Gastroesophageal sphincter (tissue), 4 donors: ENCODE measurements at places on chromosomes 7 and 10. TPM values are rescaled to one million over a fixed set of nuclear protein-coding genes. Genes with fewer than 3 reads are reported as not detected.

Gene AOC1
- total RNA-seq: 0.69 TPM

- no peak for ATAC-seq
Observed at GRCh38 chr7:9718071-9718661, 1255.5 kb upstream of the PHF14 start.

DNA sequence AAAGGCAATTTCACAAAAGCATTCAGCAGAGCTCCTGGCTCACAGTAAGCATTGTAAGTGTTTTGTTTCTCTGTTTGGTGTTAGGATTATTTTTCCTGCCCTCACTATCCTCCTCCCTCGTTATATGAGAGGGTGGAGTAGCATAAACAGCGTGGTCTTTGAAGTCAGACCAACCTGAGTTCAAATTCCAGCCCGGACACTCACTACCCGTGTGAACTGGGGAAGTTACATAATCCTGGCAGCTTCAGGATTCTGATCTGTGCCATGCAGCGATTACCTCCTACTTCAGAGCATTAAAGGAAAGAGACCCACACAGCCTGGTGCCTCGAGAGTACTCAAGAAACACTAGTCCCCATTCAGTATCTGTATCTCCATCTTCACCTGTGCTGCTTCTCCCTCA lies 386.5 kb downstream of the INHBA start:
- ATAC-seq: no peak

Gene CFAP70
- 1.2 TPM for total RNA-seq

DNA sequence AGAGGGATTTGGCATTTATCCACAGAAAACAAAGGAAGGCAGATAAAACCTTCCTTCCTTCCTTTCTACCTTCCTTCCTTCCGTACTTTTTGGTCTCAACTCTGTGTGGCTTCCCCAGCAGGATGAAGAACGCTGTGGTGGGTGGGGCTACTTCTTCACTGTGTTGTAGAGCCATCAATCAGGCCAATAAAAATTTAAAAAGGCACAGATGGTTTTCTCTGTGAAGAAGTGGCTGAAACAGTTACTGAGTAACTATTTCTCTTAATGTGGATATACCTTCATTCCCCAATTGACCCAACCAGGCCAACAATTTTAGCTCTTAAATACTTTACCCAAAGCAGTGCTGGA lies 75.8 kb downstream of the ZNF92 start:
- no peak for ATAC-seq

Gene AKR1E2
- total RNA-seq: 15.9 TPM

DNA sequence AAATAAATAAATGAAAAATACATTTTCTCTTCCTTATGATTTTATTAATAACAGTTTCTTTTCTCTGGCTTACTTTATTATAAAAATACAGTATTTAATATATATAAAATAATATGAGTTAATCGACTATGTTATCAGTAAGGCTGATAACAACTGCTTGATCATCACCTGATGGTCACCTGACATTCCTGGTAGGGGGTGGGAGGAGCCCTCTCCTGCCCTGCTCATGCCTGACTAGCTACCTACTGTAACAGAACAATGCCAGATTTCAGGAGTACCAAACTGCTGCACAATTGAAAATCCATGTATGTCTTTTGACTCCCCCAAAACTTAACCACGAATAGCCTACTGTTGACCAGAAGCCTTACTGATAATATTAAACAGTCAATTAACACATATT lies 1.3 kb upstream of the APBB1IP start:
- no peak for ATAC-seq

DNA sequence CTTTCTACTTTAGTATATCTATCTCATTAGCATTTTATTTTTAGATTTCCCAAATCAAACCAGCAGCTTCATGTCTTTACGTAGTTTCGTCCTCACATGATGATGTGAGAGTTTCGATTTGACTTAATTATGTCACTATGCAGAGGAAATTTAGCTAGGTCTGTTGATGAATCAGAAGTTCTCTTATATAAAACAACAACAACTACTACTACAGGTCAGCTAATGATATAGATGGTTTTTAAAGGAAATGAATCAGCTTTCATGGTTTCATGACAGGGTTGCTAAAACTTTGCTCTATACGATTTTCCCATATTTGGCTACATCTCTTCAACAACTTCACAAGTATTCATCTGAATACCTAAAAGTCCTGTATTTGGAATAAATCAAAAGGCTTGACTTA lies 28.6 kb downstream of the JAZF1 start:
- no peak for ATAC-seq

DNA sequence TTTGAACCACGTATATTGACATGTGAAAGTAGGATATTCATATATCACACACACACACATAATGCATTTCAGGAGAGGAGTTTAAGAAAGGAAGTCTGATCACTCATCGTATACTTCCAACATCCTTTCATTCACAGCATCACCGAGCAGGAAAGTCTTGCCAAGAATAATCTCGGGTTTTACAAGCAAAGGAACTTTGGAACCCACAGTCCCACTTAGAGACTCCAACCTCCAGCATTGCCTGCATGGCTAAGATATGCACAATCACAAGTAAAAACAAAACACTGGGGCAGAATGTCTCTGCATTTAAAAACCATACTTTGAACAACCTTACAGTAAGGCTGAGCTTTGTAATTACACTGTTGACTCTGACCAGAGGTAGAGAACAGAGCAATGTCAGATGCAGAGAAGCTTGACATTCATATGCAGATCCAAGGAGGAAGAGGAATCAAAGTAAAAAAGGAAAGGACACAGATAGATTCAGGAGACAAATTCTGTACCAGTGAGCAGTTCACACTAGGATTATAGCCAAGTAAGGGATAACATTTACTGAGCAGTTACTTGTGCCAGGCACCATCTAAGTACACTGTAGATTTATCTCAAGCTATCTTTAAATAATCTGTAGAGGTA lies 14.8 kb downstream of the THSD7A start:
- ATAC-seq: no peak

Gene SDK1
- 6.1 TPM for total RNA-seq

Gene CFTR
- total RNA-seq: not detected

Gene LRRD1
- total RNA-seq: 0.23 TPM

Gene MSMB
- not detected for total RNA-seq

DNA sequence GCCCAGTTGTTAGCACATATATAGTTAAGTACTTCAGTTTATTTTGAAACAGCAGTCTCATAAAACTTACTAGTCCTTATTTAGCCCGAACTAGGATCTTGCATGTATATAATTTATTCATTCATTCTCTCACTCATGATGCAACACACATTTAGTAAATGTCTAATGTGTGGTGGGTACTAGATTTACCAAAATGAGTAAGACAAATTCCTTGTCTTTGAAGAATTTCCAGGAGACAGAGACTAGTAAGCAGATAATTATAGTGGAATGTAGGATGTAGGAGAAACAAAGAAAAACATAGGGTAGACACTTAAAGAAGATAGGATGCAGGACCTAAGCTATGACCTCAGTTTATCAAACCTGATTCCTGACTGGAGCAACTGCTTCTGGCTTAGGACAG lies 120.2 kb upstream of the AMPH start:
- ATAC-seq: no peak

DNA sequence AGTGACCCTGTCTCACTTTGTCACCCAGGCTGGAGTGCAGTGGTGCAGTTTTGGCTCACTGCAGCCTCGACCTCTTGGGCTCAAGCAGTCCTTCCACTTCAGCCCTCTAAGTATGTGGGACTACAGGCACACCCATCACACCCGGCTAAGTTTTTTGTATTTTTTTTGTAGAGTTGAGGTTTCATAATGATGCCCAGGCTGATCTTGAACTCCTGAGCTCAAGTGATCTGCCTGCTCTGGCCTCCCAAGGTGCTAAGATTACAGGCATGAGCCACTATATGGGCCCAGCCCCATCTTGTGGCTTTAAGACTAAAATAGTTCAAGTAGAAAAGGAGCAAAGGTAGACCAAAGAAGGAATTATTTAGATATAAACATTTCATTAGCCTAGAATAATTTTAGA lies 65.5 kb downstream of the MLLT10 start:
- ATAC-seq: no peak

DNA sequence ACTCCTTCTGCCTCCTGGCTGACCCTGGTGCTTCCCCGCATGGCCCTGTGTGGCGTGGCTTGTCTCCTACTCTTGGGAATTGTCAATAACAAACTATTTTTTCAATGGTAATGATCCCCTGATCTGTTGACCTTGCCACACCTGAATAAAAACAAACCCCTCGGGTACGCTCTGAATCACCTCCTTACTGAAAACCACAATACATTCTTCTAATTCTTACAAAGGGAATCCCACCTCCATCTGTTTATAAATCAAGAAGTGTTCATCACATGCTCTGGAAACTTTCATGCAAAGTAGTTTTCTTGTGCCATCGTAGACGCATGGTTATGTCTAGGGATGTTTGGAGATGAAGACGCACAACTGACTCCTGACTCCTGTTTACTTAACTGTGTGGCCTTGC lies 245.8 kb downstream of the FRMD4A start:
- no peak for ATAC-seq

Gene FOXP2
- total RNA-seq: 43.3 TPM

- ATAC-seq: no peak
Observed at GRCh38 chr7:135326636-135327280, 93.1 kb downstream of the STRA8 start.

Gene COL13A1
- 6.8 TPM for total RNA-seq
